Activated T-helper 1 cell treated with anti-CD3 and anti-CD28 coated beads, Interleukin-2, amount 50 U/mL, for 16 hours (primary cell): ENCODE measurements at places on chromosomes 1 and 21.

- no peak for DNase-seq
Measured at GRCh38 chr1:22662318-22662717, 9.3 kb downstream of the C1QB start.

- no peak for DNase-seq
Measured at GRCh38 chr1:230268371-230269170, 157.6 kb downstream of the PGBD5 start.

GRCh38 chr1:245380790-245381535 is 226.2 kb downstream of the KIF26B start:
- DNase-seq, result no peak

GRCh38 chr1:98706173-98706843 is 44.8 kb downstream of the SNX7 start:
- no peak for DNase-seq

DNA sequence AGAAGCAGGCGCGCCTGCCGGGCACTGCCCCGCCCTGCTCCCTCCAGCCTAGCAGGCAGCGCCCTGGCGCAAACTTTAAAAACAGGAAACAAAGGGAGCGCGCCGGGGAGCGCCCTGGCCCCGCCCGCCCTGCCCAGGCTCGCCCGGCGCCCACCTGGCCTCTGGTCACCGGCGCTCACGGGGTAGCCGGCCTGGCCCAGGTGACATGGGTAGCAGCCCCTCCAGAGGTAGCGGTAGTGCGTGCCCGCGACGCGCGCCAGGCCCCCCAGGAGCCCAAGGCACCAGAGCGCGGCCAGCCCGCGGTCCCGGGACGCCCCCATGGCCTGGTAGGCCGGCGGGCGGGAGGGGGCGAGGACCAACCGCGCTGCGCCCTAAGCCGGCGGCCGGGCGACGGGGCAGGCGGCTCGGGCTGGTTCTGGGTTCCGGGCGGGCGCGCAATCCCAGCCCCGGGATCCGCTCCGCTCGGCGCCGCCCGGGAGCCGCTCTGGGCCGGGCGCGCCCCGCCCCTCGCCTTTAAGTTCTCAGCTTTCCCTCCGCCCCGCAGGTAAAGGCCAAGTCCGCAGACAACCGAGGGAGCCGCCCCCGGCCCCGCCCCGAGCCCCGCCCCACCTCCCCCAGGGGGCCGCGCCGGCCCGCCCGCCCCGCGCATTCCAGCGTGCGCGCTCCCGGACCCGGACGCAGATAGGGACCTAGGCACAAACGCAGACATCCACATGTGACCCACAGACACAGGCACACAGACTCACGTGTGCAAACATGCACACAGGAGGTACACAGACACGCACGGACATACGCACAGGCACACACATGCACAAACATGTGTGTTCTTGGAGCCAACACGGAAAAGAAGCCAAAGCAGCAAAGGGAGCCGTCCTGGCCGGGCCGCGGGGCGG is 76.7 kb downstream of the ARHGEF16 start:
- peak; percentile 63 for DNase-seq

DNA sequence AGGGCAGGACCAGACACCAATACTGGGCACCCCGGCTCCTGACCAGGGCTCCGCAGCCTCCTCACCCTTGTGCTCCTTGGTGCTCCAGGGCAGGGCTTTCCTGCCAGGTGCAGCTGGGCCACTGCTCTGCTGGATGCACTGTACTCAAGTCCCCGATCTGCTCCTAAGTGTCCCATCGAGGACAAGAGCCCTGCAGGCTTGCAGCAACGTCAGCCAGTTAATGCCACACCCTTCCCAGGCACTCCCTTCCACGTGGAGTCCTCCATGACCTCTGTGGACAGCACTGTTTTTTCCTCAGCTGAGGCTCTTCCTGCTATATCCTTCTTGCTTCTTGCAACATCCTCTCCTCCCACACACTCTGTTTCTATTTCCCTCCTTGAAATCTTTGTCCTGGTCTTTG is 94.0 kb upstream of the NGF start:
- DNase-seq, result no peak

- DNase-seq, result no peak
Measured at GRCh38 chr1:204725821-204726448, 40.4 kb upstream of the LRRN2 start.

DNA sequence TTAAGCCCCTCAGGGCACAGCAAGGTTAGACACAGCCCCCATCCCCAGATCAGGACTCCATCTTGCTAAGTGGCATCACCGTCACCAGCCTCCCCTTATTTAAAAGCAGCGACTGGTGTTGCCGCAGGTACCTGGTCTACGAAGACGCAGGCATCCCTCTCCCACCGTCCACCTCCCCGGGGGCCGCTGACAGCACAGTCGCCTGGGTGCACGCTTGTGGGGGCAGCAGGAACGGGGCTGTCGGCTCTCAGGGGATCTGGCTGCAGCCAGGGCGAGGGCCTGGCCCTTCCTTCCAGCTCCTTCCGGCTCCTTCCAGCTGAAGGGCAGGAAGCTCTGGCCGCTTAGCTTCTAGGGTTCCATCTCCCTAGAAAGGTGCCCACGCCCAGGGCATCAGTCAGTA is 17.6 kb upstream of the CCDC27 start:
- no peak for DNase-seq

- DNase-seq, result no peak
Measured at GRCh38 chr1:89962742-89963075, 32.2 kb upstream of the ZNF326 start.

DNA sequence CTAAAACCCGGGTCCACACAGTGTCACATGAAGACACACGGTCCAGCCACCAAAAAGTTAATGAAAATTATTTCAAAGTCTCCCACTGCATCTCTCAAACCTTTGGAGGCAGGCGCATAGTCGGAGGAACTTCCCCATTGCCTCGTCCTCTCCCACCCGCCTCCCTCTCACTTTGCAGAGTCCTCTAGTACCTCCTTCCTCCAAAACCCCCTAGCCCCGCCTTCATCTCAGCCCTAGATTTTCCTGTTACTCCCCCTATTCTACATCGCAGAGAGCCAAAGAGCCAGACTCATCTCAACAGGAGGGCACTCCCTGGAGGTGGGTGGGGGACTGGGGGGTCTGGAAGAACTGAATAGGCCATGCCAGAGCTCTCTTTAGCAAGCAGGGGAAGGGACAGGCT is 79.3 kb downstream of the DISP3 start:
- no peak for DNase-seq

DNA sequence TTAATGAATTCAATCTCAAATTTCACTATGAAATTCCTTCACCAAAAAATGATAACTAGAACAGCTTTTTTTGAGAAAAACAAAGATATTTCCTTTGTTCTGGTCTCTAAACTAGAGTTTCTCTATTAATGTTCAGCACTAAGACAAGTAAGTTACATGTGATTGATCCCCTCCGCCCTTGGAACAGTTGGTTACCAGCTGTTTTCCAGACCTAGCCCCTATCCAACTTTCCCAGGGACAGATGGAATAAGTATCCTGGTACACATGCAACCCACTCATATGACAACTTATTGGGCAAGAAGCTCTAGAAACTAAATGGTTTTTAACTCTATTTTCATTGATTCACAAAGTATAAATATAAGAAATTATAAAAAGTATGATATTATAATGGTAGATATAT is 140.4 kb downstream of the COP1 start:
- no peak for DNase-seq

DNA sequence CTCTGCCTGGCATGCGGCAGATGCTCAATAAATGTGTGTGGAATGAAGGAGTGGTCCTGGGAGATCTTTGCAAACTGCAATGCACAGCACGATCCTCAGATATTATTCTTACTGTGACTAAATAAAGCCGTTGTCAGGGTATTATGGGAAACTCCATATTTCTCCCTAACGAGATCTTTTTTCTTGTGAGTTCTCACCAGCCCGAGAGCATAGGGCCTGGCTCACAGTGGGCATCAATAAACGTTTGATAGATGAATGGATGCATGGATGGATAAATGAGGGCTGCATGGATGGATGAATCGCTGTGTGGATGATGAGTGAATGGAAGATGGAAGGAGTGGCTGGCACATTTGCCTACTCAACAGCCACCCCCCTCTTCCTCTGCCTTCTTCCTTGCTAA is 69.6 kb downstream of the SDC3 start:
- no peak for DNase-seq

DNA sequence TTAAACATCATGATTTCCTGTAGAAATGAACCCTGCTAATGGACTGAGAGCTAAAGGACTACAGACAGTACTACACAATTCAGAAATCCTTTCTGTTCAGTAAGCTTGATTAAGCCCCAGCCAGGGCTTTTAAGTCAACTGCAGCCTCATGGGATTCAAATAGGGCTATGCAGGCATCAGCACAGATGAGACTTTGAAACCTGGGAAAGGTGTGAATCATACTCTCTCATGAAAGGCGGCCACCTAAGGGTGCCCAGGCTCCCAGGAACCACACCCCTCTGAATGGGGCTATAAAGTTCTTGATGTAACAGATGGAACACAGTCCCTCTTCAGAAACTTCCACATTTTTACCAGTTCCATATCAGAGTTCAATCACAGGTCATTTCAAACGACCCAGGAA is 7.6 kb downstream of the SIPA1L2 start:
- DNase-seq, result no peak

DNA sequence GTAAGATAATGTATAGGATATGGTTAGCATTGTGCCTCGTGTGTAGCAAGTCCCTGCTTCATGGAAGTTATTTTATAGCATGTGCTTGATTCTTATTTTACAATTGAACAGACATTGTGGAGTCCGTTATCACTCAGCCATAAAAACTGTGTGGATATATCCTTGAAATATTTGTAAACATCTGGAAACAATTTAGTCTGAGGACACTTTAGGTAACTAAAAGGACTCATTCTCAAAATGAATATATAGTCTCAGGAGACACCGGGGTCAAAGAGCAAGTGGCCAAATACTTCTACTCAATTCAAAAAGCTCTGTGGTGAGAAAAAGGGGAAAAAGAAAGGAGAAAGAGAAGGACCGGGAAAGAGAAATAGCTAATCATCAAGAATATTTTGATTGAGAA is 23.7 kb downstream of the PRRX1 start:
- no peak for DNase-seq

DNA sequence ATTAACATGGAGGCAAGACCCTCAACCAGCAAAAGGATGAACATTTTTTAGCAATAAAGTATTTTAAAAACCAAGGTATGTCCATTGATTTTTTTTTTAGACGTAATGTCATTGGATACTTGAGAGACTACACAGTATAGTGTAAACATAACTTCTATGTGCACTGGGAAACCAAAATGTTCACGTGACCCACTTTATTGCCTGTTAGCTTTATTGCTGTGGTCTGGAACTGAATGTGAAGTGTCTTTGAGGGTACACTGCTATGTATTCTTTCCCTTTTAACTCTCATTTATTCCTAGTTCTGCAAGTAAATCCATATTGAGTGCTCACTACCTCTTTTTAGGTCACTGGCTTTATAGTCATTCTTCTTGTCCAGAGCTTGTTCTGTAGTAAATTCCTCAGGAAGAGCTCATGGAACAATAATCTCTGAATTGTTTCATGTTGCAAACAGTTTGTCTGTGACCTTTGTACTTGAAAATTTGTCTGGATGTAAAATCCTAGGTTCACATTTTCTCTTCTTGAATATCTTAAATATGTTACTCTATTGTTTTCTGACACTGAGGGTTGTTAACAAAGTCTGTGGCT is 20.6 kb downstream of the ABCD3 start:
- DNase-seq, result no peak

- no peak for DNase-seq
Measured at GRCh38 chr1:52334906-52335528, 31.0 kb downstream of the CC2D1B start.

DNA sequence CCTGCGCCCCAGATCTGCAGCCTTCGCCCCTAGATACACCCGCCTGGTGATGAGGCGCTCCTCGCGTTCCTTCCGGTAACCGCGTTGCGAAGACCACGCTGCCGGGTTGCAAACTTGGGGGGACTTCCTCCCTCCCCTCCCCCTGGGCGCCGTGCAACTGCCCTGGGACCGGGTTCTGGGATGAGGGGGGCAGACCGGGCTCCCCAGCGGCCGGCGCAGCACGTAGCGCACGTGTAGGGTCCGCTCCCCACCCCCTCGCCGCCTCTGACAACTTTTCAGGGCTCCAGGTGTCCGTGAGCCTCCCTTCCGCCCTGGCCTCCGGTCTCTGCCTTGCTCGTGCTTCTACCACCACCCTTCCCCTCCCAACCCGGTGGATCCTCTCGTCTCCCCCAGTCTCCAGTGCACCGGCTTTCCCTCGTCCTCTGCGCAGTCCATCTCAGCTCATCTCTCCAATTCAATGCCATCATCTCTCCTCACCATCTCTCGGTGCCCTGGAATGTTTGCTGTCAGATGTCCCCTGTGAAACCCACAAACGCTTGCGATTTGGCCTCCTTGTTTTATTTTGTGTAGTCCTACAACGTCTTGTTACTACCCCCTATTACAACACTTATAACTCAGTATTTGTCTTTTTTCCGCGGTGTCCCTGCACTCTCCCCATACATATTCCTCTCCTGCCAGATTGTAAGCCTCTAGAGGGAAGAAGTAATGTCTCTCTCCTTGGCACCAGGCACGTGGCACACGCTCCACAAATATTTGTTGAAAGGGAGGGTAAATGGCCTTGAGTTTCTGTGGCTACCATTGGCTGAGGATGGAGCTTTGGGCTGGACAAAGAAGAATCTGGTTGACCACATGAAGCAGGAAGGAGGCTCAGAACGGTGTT is 782 bp downstream of the PCAT6 start:
- DNase-seq, result no peak

GRCh38 chr1:228263636-228264035 is 55.8 kb downstream of the OBSCN start:
- DNase-seq, result no peak

GRCh38 chr1:111030590-111030989 is 66.9 kb upstream of the LRIF1 start:
- no peak for DNase-seq

DNA sequence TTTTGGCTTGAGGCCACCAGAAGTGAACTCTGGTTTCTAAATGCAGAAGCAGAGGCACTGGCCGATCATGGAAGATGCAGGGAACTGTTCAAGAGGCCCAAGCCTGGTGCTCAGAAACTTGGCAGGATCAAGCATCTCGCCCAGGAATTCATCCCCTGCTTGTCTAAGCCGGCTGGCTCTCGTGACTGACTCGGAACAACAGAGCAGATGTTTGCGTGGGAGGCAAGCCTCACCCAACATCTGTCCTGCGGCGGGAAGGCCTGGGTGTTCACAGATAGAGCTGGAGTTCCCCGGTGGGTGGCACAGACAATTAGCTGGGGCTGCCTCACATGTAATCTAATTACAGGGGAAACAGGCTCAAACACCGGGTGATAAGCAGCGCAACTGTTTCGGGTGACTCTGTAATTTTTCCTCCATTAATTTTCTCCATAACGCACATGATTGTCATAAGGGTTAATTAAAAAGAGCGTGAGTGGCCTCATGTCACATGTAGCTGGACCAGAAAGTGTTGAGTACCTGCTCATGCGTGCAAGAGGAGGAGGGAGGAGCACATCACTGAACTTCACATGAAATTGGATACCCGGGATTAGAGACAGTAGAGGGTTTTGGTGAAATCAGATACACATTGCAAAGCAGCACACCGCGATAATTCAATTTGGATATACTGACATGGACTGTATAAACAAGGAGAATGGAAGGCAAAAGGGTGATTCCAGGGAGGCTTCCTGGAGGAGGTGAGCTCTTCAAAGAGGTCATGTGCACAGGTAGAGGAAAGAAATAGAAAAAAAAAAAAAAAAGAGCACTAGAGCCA is 180.0 kb downstream of the ETS2 start:
- DNase-seq, result no peak

- DNase-seq, result no peak
Measured at GRCh38 chr1:58622571-58622970, 45.5 kb upstream of the TACSTD2 start.
